Left hindlimb (tissue), 1 donor: ENCODE measurements at places on chromosomes 5 and 9.
A peak's percentile ranks its signal among the peaks of the same experiment; 100 is the strongest.

- DNase-seq = no peak
These were observed 383.7 kb downstream of the TLE1 start for GRCh38 chr9:81305561-81306182.

GRCh38 chr5:87829217-87829551 is 416.5 kb upstream of the CCNH start:
- no peak for DNase-seq

- DNase-seq = no peak
These were observed 200.7 kb downstream of the AOPEP start for GRCh38 chr9:94927048-94927761.

GRCh38 chr9:97386733-97387503 is 25.0 kb upstream of the TDRD7 start:
- DNase-seq = peak; percentile 79

GRCh38 chr5:138974227-138975063 is 99.3 kb upstream of the LRRTM2 start:
- DNase-seq = peak; percentile 47

DNA sequence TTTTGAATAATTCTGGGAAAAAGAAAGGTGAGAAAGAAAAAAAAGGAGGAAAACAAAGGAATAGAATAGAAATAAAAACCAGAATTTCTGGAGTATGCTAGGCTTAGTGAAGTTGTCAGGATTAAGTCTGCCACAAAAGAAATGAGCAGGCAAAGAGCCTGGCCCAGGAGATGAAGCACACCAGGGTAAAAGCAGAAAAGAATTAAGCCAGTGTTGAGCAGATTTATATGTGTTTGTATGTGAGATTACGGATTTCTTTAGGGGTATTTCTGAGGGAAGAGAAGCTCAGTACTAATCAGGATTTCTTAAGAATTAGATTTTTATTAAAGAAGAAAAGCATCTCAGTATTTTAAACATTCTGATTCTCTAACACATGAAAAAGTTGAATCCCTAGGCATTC is 74.5 kb downstream of the MRPS27 start:
- no peak for DNase-seq

- DNase-seq = peak; percentile 86
These were observed 10.0 kb upstream of the ARAP3 start for GRCh38 chr5:141691867-141692532.

DNA sequence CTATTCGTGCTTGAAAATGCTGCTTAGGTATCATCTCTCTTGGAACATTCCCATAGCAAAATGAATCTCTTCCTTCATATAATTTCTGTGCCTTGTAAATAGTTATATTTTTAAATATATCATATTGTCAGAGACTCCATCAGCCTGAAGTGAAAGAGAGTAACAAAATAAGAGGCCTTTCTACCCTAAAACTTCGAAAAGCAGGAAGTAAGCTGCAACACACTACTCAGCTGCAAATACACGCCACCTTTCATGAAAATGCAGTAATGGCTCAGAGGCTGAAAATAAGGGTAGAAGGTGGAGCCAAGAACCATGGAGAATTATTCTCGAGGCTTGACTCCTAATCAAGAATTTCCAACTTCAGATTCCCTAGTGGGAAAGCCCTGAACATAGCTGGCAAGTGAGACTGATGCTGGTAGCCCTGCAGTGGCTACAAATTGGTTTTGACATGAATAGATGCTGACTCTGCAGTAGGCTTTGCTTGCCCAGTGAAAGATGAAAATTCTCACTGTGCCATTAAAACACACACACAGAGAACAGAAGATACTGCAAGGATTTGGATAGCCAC is 30.2 kb upstream of the PTGER4 start:
- DNase-seq = no peak

DNA sequence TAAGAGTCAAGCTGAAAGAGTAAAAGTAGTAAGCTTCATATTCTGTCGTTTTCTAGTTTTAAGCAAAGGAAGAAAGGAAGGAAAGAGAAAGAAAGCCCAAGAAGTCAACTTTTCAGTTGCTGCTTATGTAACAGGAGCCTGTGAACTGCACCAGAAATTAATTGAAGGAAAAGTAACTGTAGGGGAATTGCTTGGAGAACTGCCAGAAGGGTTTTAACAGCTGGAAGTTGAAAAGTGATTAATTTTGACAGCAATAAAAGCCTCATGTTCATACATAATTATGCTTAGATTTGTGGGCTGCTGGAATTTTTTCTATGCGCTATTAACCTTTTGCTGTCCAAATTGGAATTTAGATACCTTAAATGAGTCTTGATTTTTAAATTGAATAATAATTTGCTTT is 255.7 kb downstream of the ENC1 start:
- no peak for DNase-seq

- no peak for DNase-seq
These were observed 334.9 kb upstream of the DAB2 start for GRCh38 chr5:39759701-39760100.

DNA sequence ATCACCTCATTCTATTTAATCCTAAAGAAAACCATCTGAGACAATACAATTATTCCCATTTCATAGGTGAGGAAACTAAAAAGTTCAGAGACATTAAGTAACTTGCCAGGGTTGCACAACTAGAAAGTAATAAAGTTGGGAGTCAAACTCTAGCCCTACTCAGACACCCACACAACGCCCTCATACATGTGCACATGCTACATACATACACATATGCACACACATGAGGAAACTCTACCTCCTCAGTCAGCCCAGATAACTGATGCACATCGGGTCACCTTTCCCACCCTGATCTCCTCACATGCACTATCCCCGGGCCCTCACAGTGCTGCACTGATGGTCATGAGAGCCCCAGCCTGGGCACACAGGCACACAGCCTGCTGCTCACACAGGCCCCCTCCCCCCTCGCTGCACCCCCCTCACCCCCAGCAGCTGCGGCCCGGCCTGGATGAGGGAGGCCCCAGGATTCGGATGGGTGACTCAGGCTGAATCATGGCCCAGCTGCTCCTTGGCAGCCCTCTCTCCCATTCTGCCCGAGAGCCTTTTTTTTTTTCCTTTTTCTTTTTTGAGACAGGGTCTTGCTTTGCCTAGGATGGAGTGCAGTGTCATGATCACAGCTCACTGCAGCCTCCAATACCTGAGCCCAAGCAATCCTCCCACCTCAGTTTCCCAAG is 5.0 kb upstream of the GPRIN1 start:
- no peak for DNase-seq

- DNase-seq = no peak
These were observed 88.9 kb downstream of the GABBR2 start for GRCh38 chr9:98619788-98620187.

GRCh38 chr5:178439493-178440180 is 150.6 kb downstream of the COL23A1 start:
- no peak for DNase-seq

GRCh38 chr5:74903165-74903787 is 37.1 kb upstream of the FAM169A start:
- no peak for DNase-seq

GRCh38 chr5:146909255-146910068 is 30.9 kb upstream of the PPP2R2B start:
- DNase-seq = no peak

DNA sequence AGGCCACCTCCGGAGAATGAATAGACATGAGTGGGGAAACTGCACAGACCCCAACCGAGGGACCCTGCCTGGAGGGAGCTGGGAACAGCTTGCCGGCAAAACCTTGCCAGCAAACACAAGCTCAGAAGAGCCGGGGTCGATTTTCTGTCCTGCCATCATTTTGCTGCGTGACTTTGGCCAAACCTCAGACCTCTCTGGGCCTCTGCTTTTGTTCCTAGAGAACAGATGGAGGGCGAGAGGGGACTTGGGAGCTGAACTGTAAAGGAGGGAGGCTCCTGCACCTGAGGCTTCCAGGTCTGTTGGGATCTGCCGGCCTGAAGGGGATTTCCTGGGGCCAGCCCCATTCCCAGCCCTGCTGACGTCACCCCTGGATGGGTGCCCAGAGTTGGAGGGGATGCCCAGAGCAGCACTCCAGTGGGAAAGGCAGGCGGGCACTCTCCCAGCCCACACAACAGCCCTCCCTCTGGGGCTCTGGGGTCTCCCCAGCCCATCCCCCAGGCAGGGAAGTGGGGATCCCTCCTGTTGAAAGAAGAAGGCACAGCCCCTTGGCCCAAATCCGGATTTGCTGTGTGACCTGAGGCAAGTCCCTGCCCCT is 40.4 kb upstream of the SYNPO start:
- DNase-seq = peak; percentile 88

- no peak for DNase-seq
These were observed 223.0 kb downstream of the AUH start for GRCh38 chr9:91138760-91139159.

DNA sequence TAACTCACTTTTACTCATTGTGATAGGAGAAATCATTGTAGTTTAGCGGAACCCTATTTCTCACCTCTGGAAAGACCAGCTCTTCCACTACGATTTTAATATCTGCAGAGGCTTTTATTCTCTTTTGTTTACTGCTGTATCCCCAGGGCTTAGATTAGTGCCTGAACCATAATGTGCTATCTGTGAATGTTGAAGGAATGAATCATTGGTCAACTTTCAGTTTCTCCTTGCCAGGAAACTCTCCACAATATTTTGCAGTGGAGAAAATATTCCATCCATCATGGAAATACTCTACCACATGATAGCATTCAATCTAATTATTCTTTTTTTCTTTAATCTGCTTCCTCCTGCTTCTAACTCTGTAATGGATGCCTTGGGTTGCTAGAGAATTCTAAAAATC is 263.5 kb upstream of the PTPRD start:
- no peak for DNase-seq

DNA sequence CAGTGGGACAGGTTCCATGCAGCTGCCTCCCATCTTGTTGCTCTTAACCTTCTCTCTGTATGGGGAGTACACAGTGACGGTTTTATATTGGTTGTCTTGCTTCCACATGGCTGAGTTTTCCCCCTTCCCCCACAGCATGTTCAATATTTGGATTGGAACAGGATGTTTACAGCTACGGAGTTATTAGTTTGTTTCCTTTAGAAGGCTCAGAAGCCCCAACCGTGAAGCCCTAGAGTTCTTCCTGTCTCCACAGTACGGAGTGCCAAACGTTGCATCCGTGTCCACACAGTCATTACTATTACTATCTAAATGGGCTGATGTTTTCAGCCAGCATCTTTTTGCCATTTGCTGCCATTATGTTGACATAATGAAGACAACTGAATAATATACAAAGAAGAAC is 277.5 kb downstream of the MARCHF11 start:
- no peak for DNase-seq

DNA sequence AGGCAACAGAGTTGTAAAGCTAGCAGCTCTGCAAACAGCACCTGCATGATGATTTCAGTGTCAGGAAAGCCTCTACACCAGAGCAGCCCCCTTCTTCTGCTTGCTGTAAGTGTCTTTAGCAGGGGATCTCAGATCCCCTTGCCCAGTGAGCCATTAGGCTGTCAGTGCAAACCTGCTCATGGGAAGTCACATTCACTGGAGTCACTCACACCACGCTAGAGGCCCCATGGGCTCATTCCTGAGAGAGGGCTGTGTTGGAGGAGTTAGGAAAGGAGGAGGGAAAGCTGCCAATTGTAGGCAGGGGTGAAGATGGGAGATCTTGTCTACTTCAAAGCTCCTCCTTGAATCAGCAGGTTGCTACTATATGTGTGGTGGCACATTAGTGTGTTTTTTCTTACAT is 275.2 kb downstream of the SMARCA2 start:
- DNase-seq = no peak

DNA sequence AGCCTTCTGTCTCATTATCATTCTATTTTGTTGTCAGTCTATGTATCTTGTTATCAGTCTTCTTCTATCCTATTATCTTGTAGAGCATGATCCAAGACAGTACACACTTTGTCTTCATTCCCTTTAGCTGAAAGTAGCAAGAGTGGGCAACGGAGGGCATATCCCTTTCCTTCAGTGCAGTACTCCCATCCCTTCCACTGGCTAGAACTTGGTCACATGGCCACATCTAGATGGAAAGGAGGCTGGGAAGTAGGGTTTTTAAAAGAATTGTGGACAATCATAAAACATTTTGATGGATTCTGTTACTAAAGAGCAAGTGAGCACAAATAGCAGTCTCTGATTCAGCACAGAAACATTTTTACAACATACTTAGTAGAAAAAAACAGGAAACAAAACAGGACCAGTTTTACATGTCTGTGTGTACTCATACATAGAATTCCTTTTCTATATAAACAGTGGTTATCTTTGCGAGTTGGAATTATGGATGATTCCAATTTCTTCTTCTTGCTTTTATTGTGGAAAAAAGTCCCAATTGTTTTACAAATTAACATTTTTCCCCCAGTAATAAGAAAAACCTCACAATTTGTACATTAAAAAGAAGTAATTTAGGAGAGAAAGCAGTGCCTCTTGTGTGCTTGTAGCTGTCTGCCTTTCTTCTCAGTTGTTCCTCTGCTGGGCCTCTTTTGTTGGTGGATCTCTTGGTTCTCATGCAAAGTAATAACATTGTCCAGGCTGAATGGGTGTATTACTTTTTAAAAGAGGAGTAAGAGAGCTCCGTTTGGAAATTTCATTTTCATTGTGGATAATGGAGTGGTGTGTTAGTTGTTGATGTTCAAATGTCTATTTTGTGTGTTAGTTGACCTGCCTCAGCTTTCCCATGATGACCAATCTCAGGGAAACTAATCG is 410.9 kb upstream of the TRPC7 start:
- no peak for DNase-seq

DNA sequence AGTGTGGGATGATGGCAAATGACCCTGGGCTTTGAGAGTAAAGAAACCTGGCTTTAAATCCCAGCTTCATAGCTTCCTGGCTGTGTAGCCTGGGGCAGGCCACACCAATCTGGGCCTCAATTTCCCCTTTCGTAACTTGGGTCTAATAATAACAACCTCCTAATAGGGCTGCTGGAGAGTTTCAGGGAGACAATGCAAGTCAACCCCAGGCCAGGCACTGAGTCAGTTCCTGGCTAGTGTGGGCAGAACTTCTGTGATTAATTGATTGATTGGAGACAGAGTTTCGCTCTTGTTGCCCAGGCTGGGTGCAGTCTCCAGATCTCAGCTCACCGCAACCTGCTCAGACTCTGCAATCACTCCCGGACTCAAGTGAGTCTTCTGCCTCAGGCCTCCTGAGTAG is 3.3 kb upstream of the SH2D3C start:
- no peak for DNase-seq

DNA sequence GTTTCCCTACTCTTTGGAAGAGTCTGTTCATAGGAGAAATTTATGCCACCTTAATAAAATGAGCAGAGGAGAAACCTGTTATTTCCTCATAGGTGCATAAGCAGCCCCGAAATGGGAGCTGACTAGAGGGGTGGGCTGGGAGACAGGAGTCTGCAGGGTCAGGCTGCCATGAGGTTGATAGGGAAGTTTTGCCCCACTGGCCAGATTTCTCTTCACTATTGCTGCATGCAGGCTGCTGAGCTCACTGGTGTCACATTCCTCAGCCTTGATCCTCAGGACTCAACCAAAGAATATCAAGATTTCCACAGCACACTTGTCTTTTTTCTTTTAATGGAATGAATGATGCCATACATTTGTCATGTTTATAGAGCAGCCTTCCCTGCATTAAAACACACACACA is 60.7 kb downstream of the BHMT start:
- no peak for DNase-seq

DNA sequence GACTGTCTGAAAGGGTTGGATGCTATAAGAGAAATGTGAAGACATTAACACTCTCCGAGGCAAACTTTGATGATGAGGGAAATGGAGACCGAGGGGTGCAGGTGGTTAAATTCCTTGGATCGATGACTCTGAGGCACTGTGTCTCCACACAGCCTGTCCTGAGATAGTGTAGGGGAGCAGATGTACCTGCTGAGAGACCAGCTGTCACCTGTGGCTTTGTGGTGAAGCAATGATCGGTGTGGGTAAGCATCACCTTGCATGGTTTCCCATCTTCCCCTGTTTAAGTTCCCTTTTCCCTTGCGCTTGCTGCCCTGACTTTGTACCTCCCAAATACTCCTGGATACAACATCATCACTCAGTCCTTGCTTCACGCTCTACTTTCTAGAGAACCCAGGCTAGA is 9.8 kb upstream of the MIER3 start:
- no peak for DNase-seq
